KG1 (cell line): ENCODE measurements at places on chromosomes 5 and 9.

DNA sequence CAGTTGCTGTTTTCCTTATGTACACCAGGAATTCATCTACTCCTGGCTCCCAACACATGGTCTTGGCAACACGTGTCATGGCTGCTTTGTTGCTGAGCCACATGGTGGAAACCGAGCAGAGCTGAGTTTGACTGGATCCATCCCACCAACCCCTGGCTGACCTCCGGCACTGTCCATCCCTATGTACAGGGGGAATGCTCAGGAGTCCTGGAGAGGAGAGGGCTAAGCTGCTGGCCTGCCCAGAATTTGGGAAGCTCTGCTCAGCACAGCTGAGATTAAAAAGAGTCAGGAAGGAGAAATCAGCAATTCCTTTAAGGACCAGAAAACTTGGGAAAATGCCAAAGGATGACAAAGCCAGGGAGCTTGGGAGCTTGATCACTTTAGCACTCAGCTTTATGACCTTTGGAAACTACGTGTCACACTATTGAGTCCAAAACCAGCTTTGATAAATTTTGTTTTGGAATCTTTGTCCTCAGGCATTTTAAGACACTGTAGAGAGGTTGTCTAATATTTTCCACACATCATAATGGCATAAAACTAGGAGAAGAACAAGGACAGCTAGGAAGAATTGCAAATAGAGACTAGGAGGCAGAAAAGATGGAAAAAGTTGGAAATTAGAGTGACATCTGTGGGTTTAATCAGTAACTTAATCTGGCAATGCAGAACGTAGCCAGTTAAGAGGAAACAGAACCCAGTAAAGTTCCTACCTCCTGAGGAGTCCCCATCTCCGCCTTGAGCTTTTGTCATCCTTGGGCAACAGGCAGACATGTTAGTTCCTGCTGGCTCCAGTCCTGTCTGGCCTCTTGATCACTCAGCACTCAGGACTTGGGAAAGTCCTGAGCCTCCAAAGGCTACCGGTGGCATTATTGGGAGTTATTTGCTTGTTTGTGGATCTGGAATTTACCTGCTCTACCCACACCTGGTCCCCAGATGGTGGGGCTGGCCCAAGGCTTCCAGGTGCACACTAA, 62.5 kb upstream of the PLPP1 start:
- no peak for DNase-seq

- DNase-seq = no peak
These were observed at the start of gene PTGES for GRCh38 chr9:129752900-129753729. TSS of gene PTGES (minus strand) at chr9:129753042. CDS start at chr9:129753012, 30 bp downstream.

GRCh38 chr9:133356391-133357091, at the start of the genes SURF1 and SURF2:
TSS of gene SURF1 (minus strand) at chr9:133356487. CDS start at chr9:133356453, 34 bp downstream.
TSS of gene SURF2 (plus strand) at chr9:133356550. CDS start at chr9:133356593, 43 bp downstream.
- DNase-seq = peak; percentile 69

DNA sequence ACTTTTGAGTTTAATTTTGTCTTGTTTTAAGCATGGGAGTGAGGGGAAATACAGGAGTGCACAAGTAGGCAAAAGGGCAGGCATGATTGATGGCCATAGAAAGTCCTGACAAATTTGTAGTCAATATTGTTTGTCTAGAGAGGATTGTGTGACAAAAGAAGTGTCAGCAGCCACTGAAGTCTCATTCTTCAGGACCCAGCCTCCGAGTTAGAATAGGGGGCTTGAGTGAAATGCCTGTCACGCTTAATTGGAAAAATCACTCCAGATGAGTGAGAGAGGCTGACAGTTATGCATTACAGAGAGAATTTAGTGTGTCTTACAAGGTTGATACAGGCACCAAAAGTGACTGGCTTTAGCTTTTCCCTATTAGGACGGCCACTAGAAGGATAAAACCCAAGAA, 81.9 kb upstream of the RPS23 start:
- no peak for DNase-seq

DNA sequence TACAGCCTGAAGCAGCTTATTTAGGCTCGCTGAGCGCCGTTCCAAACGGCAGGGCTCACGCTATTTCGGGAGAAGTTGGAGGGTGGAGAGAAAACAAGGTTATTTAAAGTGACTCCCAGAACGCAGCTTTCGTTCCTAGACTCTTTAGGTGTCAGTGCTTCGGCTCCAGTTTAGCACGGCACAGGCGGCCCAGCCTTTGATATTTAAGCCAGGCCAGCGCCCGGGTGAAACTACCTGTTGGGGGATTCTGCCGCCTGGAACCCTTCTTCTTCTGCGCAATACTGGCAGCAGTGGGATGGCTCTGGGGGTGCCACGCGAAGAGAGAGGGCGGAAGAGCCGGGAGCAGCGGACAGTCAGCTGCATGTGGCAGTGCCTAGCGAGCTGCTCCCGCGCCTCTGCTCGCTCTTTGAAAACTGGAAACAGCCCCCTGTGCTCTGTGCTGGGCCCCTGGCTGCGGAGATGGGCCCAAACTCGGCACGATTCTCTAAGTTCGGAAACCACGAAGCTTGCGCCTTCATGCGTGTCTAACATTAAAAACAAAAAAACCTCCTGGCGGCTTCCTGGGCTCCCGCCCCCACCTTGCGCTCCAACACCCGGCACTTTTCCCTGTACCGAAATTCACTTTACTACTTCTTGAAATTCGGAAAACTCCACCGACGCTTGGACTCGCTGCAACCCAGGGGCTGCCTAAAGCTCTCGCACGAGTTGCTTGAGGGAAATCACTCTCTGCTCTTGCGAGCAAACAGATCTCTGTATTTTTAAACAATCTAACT, 34.6 kb upstream of the NFIB start:
- DNase-seq = no peak

GRCh38 chr9:76926324-76926741, 20.4 kb upstream of the PRUNE2 start:
- no peak for DNase-seq

- DNase-seq = no peak
These were observed 314.3 kb downstream of the PDE4D start for GRCh38 chr5:59579101-59579823.

GRCh38 chr5:58810086-58810485, 227.2 kb downstream of the RAB3C start:
- DNase-seq = no peak

DNA sequence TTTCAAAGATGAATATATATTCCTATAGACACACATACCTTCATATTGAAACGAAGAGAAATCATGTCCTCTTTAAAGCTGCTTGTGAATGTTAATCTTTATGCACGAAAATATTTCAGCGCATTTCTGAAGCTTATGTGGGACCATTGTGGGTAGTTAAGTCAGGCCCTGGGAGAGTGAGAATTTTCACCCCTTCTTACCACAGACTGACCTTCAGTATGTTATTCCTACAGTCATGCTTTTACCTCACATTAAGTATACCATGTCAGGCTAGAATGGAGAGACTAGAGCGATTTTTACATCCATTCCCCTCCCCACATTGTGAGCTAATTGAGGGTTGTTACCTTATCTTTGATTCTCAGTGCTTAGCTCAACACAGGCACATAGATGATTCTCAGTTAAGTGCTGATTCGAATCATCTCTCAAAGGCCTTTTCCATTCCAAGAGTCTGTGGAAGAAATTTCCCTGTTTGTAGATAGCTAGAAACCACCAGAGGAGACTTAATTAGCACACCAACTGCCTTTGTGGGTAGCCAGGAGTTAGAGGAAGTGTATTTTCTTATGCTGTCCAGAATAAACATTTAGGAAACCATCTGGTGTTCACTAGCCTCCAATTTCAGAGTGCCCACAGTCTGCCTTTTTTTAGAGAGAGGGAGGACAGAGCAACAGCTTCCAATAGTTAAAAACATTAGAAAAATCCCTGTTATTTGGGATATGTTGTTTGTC, 110.5 kb downstream of the MEGF10 start:
- DNase-seq = no peak

GRCh38 chr5:17127743-17128231, 89.6 kb upstream of the BASP1 start:
- DNase-seq = no peak

DNA sequence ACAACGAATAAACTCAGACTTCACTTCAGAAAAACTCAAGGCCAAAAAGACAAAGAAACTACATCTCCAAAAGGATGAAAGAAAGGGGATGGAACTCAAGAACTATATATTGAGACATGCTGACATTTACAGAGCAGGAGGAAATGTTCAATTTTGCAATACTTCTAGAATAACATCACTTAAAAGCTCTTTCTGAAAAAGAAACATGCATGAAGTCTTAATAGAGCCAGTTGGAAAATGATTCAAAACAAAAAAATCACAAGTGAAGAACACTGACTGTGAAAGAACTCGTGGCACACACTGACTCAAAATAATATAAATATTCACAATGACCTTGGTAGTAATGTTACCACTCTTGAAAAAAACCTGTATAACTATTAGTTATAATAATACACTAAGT, 267.8 kb upstream of the NREP start:
- no peak for DNase-seq

DNA sequence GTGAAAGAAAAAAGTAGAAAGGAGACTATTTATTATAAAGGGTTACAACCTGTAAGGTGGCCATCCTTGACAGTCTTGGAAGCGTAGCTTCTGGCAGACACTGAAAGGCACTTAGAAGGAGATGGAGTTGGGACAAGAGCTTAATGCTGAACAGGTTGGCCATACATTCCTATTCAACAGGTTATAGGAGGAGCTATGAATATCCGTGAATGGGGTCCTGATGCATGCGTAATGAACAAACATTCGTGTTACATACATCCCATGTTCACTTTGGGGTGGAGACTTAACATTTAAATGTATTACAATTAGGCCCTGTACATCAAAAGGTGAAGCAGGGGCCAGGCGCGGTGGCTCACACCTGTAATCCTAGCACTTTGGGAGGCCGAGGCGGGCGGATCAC, 33.3 kb upstream of the GTF2H2C start:
- DNase-seq = no peak

GRCh38 chr5:126354012-126354857, 69.0 kb upstream of the GRAMD2B start:
- no peak for DNase-seq

DNA sequence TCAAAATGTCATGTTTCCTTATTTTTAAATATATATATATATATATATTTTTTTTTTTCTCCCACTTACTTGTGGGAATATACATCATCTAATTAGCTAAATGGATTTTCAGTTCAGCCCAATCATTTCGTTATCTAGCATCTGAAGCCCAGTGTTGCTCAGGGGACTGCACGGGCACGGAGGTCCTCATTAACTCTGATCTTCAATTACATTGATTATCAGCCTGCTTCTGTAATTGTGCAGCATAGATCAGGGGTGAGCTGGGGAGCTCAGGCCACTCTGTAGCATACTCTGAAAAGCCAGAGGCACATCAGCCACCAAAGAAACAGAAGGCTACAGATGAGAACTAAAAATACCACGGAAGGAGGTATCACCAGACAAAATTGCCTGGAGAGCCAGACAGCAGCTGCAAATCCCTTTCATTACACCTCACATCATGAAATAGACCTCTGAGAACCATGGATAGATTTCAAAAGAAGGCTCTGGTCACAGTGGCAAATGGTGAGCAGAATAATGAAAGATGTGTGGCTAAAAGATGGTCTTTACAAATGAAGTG, 326.4 kb downstream of the TRIM32 start:
- no peak for DNase-seq

DNA sequence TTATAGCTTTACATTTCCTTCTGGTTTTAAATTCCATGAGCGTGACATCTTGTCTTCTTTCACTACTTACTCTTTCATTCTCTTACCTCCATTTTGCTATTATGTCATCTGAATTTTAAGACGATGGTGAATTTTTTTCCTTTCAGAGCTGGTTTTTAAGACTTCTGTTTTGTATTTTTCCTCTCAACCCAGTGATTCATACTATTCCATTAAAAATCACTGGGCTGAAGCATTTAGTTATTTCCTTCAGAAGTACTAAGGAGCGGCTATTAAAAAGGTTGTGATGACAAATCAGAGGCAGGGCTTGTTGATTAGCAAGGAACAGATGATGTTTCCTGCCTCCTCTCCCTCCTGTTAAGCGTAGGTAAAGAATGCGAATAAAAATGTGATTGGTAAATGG, 16.5 kb downstream of the AGXT2 start:
- DNase-seq = no peak

- DNase-seq = no peak
These were observed 36.0 kb downstream of the RCL1 start for GRCh38 chr9:4828761-4829160.

GRCh38 chr9:727767-728166, 113.7 kb upstream of the DMRT1 start:
- DNase-seq = no peak

- no peak for DNase-seq
These were observed 553.5 kb downstream of the CSNK1G3 start for GRCh38 chr5:124065508-124065907.

DNA sequence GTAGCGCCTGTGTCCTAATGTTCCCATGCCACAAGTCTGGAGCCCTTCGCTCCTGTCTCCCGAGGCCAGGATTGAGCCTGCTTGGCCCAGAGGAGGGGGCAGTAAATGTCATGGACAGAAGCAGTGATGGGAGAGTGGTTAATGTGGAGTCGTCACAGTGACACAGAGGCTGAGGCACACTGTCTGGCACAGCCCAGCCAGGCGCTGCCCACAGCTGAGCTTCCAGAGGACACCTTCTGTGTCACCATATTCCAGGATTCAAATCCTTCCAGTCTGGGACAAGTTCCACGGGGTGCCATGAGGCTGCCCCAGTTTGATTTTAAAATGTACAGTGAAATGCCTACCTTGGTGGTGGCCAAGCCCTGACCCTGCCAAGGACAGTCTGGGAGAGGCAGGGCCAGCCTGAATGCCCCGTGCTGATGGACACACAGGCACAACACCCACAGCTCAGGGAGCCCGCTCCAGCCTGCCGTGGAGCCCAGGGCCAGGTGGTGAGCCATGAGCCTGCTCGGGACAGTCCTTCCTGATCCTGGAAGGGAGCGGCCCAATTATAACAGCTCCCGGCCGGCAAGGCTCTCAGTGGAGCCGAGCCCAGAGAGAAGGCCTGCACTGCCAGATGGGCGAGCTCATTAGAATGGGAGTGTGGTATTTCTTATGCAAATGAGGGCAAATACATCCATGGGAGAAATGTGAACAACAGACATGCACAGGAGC, 99.1 kb upstream of the RUFY1 start:
- no peak for DNase-seq

- no peak for DNase-seq
These were observed 38.6 kb downstream of the ZNF366 start for GRCh38 chr5:72468606-72469005.
